Fibroblast of upper back skin (primary cell): ENCODE measurements at places on chromosomes 12 and 14.

DNA sequence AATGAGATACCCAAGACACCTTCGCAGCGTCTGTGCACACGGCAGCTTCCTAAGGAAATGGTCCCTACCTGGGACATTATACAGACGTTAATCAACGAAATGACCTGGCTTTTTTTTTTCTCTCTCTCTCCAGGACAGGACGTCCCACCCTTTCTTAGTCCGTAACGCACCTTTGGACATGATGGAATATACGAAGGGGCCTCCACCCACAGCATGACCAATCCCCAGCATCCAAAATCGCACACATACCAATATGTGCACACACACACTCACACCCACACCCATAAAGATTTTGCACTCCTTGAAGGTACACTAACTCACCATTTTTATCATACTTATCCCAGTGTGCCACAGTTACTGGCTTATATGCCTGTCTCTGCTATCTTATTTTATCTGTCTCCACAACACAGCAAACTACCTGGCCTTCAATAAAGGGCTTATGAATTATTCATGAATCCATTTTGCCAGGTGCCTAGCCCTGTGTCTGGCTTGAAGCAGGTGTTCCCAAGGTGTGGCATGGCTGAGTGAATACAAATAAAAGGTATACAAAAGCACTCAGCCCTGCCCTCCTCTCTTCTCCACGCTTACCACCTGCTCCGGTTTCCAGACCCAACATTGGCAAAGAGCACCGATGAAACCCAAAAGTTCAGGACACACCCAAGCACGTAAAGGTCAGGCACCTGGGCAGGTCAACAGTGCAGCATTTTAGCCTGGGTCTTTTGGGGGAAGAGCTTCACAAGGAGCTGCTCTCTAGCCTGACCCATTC is 2.2 kb downstream of the SCNN1A start:
- no peak for DNase-seq

GRCh38 chr12:19245666-19246065 is 116.1 kb downstream of the PLEKHA5 start:
- DNase-seq = no peak

DNA sequence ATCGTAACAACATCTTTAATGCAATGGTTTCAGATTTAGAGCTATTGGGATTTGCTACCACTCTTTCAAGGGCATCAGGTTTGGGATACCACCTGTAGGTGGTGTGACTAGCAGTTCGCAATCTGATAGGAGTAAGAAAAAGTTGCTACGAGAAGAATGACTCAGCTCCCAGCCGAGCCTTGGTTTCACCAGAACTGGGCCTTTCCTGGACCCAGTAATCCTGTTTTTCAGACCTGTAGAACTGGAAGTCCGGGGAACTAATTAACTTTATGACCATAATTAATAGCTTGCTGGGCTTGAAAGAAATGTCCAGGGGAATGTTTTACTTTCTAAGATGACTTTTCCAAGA is 770 bp downstream of the ABHD4 start:
- DNase-seq = peak; percentile 53

DNA sequence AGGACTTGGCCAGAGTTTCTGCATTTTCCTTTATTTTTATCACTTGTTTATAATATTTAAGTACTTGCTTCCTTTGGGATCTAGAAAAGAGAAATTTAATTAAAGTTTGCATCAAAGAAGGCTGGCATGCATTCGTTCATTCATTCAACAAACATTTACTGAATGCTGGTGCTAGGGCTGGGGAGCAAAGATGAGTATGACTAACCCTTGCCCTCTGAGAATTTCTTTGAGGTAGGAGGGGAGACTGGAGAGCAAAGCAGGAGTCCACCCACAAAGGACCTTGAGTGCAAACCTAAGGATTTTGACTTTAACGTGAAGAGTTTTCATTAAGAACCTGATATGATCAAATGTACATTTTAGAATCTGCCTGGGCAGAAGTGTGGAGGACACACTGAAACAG is 16.1 kb upstream of the NT5DC3 start:
- no peak for DNase-seq

- no peak for DNase-seq
These were observed 1472.5 kb upstream of the SEL1L start for GRCh38 chr14:83006121-83006670.

GRCh38 chr14:75247286-75247922 is 31.2 kb upstream of the FOS start:
- DNase-seq = no peak

- peak; percentile 11 for DNase-seq
These were observed 279.9 kb upstream of the SYT1 start for GRCh38 chr12:78584695-78585094.

DNA sequence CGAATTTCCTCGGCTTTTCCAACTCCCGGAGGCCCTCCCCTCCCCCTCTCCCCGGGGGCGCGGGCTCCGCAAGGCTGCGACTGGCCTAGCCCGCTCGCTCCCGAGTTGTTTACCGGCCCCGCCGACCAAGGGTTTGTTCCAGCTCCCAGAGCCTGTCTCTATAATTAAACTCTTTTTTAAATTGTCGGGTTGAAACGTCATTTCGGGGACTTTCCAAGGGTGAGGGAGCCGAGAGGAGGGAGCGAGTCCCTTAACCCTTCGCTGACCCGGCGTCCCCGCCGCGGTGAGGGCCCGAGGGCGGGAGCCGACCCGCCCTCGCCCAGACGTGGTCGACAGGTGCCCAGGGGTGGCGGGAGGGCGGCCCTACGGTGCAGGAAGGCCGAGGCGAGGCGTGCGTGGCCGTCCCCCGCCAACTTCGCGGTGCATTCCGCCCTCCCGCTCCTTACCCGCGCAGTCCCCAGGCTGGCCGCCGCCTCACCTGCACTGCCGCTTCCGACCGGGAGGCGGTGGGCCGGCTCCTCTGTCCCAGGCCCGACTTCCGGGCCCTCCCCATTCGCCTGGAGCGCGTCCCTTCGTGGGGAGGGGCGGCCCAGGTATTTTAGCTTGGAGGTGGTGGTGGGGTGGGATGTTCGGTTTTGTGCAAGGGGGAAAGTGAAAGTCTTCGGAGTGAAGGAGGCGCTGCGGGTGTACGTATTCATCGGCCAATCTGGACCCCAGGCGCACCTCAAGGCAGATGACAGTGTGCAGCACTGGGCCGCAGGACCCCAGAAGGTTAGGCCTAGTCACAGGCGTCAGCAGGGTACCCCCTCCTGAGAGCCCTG is 2.9 kb upstream of the ZFP36L1 start:
- DNase-seq = peak; percentile 73

DNA sequence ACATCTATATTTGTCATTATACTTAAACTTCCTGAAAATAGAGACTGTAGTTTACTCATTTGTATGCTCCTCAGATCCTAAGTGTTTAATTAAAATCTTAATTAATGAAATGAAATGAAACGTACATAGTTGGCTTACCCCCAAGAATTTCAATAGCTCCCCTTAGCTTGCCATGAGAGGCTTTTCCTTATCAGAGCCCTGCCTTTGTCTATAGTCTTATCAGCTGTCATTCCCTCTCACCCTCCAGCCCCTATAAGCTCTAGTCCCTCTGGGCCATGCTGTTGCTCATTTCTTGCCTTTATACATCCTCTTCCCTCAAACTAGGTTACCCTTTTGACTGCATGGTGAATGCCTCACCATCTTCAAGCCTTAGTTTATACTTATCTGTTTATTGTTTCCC is 1.1 kb upstream of the RTRAF start:
- no peak for DNase-seq

- DNase-seq = no peak
These were observed 9.8 kb upstream of the PHLDA1 start for GRCh38 chr12:76041406-76041805.
